ENCODE measurements at places on chromosomes 2 and 18.
A peak's percentile ranks its signal among the peaks of the same experiment; 100 is the strongest.

DNA sequence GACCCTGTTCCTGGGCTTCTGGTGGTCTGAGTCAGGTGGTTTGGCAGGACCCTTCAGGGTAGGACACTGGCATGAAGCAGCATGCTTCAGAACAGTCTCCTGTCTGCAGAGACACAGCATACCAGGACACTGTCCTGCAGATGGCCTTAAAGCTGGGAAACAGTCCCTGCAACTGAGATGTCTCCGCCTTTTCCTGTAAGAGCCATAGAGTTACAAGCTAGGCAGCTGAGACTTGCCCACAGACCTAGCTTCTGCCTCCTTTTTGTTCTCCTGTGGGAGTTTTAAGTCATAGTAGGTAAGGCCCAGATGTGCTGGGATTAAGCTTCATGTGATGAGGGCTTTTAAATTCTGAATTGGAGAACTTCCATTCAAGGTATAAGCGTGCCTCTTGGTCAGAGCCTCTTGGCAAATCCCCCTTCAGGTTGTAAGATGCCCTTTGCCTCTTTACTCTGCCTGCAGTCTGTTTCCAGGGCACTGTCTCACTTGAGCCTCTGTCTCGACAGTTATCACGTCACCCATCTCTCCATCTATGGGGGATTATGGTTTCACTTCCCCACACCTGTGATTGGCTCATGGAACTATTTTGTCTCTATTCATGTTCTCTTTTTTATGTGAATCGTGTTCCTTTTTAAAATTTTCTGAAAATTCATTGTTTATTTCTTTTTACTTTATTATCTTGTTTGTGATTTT is 51.8 kb downstream of the COA5 start:
- DNase-seq: no peak

DNA sequence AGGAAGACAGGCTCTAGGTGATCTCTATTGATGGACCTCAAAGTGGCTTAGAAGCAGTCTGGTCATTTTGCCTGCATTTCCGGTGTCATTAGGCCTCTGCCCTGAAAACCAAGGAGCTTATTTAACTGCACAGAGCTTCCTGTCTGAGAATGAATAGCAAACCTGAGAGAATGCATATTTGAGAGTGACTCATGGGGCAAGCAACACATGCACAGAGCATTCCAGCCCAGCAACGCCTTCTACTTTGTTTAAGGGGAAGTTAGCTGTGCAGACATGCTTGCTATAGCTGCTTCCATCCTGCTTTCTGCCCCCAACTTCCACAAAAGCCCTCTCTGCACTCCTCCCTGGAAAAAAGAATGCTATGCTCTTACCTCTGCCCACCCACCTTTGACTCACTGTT is 232.8 kb downstream of the GRB14 start:
- DNase-seq: no peak

DNA sequence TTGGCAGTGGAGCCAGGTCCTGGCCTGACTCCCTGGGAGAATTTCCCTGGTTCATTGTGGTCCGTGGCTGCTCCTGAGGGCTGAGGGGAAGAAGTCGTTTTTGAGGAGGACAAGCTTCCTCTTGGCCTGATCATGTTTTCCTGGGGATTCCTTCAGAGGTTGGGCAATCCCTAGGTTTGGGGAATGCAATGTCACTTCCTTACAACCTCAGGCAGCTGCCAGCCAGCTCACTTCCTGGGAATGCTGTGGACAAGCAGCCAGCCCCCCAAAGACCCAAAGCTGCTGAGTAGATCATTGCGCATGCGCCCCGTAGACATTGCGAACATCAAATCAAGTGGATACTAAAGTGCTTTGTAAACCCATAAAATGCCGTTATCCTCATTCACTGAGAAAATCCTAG is 7.7 kb upstream of the DNMT3A start:
- DNase-seq: no peak

DNA sequence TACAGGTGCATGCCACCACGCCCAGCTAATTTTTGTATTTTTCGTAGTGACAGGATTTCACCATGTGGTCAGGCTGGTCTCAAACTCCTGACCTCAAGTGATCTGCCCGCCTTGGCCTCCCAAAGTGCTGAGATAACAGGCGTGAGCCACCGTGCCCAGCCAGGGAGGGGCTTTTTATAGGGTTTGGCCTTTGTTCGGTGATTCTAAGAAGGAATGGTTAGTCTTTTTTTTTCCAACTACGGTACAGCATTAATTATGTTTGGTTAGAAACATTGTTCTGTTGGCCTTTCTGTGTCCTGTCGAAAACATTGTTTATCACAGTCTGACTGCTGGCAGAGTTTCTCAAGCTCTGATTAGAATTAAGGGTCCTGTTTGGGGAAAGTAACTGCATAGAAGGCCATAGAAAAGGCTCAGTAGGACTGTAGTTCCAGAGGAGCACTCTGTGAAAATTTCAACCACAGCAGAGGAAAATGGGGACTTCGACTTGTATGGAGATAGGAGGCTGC is 19.3 kb upstream of the SMCHD1 start:
- DNase-seq: no peak

DNA sequence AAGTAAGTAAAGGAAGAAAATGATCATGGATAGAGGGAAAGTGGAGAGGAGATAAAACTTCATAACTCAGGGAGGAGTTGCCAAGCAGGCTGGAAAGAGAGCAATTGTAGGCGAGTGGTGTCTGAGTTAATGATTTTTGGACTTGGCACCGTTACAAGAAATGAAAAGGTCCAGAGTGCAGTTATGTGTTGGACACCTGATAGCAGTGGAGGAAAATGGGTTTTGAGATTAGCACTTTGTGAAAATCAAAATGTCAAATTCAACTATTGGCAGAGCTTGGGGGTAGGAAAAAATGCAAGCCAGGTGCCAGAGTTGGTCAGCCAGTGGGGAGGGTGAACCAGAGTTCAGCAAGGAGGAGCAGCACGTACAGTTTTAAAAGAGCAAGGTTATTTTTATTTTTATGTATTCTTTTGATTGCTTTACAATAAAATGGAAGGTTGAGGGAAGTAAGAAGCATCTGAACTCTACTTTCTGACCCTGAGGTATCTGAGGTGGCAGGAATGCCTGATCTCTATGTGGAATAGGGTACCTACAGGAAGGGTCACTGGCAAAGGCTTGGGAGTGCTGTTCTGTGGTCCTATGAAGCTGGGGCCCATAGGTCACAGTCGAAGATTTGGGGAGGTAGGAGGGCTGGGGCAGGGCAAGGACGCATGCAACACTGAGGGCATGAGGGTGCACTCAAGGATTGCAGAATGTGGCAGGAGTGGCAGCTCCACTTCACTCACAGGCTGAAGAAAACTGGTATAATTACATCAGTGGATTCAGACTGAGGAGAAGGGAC is 127.5 kb downstream of the CD8B2 start:
- no peak for DNase-seq

GRCh38 chr2:203824603-203825002 is 43.0 kb upstream of the CTLA4 start:
- DNase-seq: no peak

- DNase-seq: no peak
Measured at GRCh38 chr18:5717256-5717655, 173.5 kb upstream of the EPB41L3 start.

GRCh38 chr2:31784868-31785267 is 204.1 kb upstream of the SRD5A2 start:
- DNase-seq: no peak

DNA sequence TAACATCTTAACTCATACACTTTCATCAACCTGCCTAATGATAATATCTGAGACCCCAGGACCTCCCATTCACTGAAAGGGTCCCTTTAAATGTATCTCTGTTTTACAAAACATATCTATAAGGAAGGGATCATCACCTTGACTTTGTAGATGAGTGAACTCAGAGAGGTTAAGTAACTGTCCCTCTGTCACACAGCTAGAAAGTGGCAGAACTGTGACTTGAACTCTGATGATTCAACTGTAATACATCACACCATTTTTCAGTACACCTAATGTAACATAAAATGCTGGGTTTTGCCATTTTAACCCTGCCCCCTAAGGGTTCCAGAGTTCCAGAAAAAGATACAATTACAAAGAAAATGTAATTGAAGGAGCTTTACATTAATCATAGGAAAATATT is 234.6 kb downstream of the ZEB2 start:
- no peak for DNase-seq

DNA sequence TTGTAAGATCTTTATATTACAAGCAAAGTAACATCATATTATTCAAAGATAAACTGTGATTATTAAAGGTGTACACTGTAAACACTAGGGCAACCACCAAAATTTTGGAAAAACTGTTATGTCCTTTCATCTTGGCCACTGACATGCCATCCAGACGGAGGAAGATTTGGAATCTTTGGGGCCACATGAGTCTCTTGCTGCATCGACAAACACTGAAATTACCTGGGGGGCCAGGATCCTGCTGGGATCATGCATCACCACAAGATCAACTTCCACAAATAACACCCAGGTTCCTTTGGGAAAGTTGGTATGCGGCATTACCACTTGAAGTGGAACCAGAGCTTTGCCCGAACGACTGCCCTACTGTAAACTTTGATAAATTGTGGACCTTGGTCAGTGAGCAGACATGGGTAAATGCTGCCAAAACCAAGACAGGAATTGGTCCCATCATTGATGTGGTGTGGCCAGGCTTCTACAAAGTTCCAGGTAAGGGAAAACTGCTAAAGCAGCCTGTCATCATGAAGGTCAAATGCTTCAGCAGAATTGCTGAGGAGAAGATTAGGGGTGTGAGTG is 110.6 kb upstream of the UXS1 start:
- no peak for DNase-seq

- no peak for DNase-seq
Measured at GRCh38 chr2:121095257-121096080, 189.5 kb downstream of the TFCP2L1 start.

GRCh38 chr2:8049176-8049575 is 632.7 kb upstream of the ID2 start:
- DNase-seq: no peak

GRCh38 chr18:44602845-44603244 is 77.8 kb upstream of the SETBP1 start:
- no peak for DNase-seq

- DNase-seq: no peak
Measured at GRCh38 chr2:55951533-55951932, 28.0 kb upstream of the EFEMP1 start.

DNA sequence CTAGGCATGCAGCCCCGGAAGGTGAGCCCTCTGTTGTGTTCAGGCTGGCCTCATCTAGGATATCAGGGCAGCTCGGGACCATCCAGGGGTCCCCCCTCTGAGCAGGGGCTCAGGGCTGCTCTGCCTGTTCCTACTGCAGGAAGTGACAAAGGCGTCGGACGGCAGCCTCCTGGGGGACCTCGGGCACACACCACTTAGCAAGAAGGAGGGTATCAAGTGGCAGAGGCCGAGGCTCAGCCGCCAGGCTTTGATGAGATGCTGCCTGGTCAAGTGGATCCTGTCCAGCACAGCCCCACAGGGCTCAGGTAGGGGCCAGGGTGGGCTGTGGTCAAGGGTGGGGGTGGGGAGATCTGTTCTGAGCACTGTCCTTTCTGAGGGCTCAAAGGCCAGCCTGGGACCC is 13.1 kb downstream of the KCNIP3 start:
- no peak for DNase-seq

DNA sequence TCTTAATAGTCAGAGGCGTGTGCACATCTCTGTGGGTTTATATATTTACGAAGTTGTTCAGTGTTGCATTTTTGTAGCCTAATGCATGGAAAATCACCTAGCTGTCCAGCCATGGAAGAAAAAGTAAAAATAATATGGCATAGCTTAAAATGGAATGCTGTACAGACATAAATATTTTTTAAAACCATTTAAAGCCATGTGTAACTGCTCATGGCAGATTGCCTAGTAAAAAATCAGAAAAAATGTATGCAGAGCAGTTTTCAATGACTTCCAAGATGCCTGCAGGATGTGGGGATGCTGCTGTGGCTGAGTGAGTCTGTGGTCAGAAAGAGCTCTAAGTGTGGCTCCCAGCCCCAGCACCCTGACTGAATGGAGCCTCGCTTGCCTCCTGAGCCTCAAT is 64.8 kb upstream of the ALKAL2 start:
- DNase-seq: no peak

DNA sequence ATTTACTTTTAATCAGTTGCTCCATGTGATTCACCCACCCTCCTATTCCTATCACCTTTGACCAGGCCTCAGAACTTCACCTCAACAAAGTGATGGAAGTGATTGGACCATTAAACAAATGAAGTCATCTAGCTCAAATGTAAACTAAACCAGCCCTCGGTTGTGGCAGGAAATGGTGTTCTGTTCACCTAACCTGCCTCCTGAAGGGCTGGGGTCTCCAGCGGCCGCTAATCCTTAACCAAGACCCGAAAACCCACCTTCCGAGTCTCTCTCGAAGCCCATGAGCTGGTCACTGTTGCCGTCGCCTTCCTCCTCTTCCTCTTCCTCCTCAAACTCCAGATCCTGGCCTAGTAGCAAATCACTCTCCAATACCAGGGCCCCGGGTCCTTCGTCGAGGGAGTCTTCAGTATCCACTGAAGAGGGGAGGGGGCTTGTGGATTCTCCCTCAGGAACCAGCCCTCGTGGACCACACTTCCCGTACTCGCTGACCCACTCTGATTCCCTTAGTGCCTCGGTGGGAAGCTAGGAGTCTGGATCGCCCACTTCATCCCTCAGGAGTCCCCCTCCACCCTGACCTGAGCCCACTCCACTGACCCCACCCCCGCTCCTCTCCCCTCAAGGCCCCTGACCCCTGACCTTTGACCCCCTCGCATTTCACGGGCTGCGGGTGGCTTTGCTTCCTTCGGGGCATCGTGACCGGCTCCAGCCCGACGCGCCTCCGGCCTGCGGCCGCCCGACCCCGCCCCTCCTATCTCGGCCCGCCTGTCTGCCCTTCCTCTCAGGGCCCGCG is 503 bp downstream of the ZNF513 start:
- peak; percentile 24 for DNase-seq

DNA sequence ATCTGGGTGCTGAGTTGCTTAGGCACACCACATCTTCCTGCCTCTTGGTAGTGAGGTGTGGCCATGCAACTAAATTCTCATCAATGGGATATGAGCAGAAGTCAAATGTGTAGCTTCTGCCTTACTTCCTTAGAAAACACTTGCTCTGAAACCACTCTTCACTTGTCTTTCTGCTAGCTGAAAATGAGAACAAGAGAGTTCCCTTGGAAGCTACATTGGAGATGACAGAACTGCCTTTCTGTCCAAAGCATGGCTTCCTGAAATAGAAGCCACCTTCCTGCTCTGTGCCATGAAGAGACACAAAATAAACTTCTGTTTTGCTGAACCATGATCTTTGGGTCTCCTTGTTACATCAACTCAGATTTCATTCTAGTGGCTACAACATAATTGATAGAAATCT is 659.9 kb downstream of the IRS1 start:
- no peak for DNase-seq

GRCh38 chr2:241895712-241896641 is 26.4 kb downstream of the RTP5 start:
- no peak for DNase-seq

All from activated CD8-positive, alpha-beta memory T cell treated with anti-CD3 and anti-CD28 coated beads for 1 hour (primary cell).